ENCODE measurements at places on chromosomes 12 and 14.

DNA sequence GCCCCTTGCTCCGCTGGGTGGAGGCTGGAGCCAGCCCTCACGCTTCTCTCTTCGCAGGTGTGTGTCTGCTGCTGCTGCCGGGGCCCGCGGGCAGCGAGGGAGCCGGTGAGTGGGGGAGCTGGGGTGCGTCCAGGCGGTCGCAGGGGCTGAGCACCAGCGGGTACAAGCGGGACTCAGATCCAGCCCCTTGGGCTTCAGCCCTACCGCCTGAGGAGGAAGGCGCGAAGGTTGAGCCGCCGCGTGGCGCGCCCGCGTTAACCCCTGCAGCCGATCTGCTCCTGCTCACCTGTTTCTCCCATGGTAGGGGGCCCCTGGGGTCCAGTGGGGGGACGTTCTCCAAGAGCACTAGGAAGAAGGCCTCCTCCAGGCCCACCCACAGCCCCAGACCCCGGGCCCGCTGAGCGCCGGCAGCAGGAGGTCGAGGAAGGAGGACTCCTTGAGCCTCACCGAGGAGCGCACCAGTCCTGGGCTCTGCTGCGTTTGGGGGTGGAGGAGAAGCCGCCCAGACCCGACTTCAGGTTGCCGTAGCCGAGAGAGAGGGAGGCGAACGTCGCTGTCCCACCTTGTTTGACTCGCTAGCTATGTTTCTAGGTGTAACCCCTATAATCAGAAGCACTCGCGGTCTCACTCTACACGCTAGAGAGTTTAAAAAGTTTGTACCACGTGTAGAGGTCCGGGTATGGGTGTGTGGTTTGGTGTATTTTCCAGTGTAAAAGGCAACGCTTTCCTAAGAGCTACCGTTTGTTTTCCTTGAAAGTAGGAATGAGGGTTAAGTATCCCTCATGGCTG, 834 bp downstream of the COCH start:
- no peak for DNase-seq

DNA sequence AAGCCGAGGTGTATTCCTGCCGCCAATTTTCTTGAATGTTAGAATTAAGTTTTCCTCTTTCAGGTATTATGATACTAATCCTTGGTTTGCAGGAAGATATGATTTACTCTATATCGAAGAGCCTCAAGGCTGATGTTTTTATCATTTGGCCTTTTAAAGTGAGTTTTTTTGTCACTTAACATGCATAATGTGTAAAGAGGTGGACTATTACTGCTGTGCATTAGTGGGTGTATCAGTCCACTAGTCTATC, 11.1 kb upstream of the TMPO start:
- DNase-seq: no peak

- DNase-seq: no peak
These were observed 179.2 kb upstream of the DCN start for GRCh38 chr12:91361864-91362263.

DNA sequence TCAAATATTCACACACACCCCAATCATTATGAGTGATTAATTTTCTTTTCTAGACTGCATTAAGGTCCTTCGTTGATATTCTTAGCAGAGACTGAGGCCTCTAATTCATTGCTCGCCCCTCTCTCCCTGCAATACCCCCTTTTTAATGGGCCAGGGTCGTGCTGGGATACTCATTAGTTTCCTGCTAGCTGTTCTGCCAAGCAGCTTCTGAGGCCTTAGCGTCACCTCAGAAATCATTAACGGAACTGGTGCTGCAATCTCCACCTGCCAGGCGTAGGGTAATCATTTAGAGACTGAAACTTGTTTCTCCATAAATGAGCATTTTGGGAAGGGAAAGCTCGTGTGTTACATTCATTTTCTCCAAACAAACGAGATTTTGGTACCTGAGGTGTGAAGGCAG, 1054.7 kb downstream of the GALC start:
- DNase-seq: no peak

DNA sequence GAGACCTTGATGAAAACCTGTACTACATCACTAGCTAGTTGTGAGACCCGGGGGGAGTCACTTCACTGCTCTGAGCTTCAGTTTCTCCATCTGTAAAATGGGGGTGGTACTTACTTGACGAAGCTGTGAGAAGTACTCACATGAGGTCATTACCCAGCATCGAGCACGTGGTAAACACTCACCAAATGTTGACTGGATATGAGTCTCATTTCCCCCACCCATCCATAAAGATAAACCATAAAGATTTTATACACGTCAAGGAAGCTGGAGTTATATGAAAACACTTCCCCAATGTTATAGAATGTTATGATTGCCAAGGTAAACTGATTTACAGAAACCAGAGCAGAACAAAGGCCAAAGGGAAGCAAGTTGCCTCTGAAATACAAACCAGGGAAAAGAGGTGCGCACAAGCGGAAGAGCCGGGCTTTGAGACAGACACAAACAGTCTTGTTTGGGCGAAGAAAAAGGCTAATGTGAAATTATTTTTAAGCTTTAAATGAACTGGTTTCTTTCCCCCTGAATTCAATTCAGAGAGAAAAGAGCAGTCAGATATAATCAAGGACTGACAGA, 536.8 kb downstream of the MED13L start:
- no peak for DNase-seq

- DNase-seq: peak; percentile 78
These were observed at the start of gene KIF21A for GRCh38 chr12:39443081-39443928. Gene KIF21A (minus strand): TSS chr12:39443120. CDS start chr12:39442970, 150 bp downstream.

- no peak for DNase-seq
These were observed 241.4 kb downstream of the PHLDA1 start for GRCh38 chr12:75790219-75790618.

Data from stimulated activated CD8-positive, alpha-beta memory T cell treated with anti-CD3 and anti-CD28 coated beads, Interleukin-4, amount 100 ng/mL, for 4 hours (primary cell).